ENCODE measurements at places on chromosomes 1 and 21. TPM values are rescaled to one million over a fixed set of nuclear protein-coding genes. Genes with fewer than 3 reads are reported as not detected.

- DNase-seq, result peak; percentile 86
Observed at GRCh38 chr1:150066838-150067183, 765 bp upstream of the VPS45 start.

DNA sequence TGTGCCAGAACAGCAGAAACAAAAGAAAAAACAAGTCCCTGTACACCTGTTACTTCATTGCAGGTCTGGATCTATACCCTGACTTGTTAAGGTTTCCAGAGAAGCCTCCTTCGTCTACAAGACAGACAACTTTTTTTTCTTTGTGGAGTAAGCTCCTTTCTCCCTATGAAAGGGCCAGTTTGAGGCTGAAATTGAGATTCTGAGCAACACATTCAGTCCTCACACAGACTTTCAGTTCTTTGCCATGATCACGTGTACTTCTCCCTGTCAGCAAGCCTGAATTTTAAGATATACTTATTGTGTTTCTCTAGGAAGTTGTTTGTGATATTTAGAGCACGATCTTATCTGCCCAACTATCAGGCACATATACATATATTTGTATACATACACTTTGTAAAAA is 374.0 kb downstream of the NTNG1 start:
- DNase-seq, result no peak

Gene PTPN7
- polyA plus RNA-seq, result 3.5 TPM

DNA sequence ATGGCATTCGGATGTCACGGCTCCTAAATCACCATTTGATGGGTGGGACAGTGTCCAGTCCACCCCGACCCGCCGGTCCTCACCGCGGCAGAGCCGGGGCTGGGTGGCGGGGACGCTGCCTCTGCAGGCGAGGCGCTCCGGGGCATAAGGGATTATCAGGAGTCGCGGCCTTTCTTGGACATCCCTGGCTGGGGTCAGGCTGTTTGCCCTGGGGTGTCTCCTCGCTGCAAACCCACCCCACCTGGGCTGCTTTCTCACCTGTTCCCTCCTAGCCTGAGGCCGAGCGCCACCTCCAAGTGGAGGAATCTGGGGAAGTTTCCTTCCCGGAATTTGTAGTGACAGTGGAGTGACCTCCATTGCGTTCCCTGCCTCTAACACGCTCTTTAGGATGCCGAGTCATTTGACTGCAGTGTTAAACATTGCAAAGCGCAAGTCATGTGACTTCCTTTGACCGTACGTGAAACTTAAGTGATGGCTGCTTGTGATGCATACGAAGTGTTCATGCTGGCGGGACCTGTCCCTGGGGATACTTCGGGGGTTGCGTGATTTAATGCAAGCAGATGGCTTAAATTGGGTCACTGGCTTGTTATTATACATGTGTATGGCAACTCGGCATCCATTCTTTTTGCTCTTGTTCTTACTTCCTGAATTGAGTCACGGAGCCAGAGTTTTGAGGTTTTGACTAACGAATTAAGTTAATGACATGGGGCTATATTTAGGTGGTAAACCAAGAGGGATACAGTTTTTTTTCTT is 536 bp downstream of the LGALS8 start:
- DNase-seq, result peak; percentile 85

Gene CHI3L1
- polyA plus RNA-seq, result 96.6 TPM

Gene NTMT2
- not detected for polyA plus RNA-seq

- no peak for DNase-seq
Observed at GRCh38 chr1:108645564-108646184, 15.2 kb downstream of the HENMT1 start.

- no peak for DNase-seq
Observed at GRCh38 chr1:86846164-86846647, 67.7 kb downstream of the SELENOF start.

Gene SYT2
- 0.15 TPM for polyA plus RNA-seq
